Upper lobe of left lung (tissue), 6 donors: ENCODE measurements at places on chromosomes 7 and 10. TPM values are rescaled to one million over a fixed set of nuclear protein-coding genes. Genes with fewer than 3 reads are reported as not detected.
A peak's percentile ranks its signal among the peaks of the same experiment; 100 is the strongest.

- H3K4me1 ChIP-seq: peaks cover 30% of the 10 kb centered on the region
- no peak overlapping the region for H3K4me3 ChIP-seq
- H3K36me3 ChIP-seq: peaks cover 25% of the 10 kb centered on the region
- DNase-seq: peak; percentile 92
- peak overlapping the region; percentile 56 for H3K27ac ChIP-seq
These were observed 6.9 kb downstream of the PDGFA start for GRCh38 chr7:512541-513311.

DNA sequence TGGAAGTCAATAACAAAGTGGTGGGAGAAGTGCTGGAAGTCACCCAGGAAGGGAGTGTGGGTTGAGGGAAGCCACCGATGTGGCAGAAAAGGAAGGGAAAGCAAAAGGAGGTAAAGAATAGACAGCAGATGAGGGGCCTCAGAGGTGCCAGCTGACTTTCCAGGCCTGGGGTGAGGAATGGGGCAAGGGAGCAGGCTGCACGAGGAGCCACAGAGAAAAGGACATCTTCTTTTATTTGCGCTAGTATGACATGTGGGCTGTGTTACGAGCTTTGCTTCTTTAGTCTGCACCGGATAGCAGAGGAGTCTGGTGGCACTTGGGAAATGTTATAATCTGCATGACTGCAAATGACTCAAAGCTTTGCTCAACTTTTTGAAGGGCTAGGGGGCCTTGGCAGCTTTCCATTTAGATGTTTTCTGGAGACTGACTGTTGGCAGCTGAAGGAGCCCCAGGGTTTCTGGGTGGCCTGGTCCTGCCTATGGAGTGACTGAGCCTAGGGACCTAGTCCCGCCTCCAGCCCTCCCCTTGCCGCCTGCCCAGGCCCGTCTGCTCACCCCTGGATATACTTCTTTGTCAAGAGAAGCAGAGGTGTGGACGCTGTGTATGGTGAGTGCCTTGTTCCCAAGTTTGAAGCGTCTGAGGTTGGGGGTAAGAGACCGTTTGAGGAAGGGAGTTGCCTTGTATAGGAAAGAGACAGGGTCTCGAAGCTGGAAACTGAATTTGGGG is 5.1 kb downstream of the PRXL2A start:
- H3K4me3 ChIP-seq: no peak overlapping the region
- H3K27ac ChIP-seq: no peak overlapping the region
- H3K36me3 ChIP-seq: no peaks in the 10 kb centered on the region
- no peaks in the 10 kb centered on the region for H3K27me3 ChIP-seq

DNA sequence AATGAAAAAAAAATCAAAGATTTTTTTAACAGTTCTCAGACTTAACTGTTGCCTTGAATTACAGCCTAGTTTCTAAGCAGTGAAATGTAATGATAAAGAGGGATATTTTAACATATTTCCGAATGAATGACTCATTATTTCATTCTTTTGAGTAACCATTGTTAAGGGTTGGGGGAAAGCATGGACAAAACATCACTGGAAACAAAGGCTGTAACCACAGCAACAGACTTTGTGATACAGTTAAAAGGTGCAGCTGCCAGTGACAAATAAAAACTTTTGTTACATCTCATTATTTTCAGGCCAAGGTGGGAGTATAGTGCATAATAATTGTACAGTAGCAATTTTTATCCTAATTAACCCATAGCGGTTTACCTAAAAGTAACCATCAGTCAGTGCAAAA is 172.6 kb downstream of the LRRTM3 start:
- H3K36me3 ChIP-seq: no peaks in the 10 kb centered on the region
- H3K27ac ChIP-seq: no peak overlapping the region
- H3K27me3 ChIP-seq: no peaks in the 10 kb centered on the region
- no peak for DNase-seq

DNA sequence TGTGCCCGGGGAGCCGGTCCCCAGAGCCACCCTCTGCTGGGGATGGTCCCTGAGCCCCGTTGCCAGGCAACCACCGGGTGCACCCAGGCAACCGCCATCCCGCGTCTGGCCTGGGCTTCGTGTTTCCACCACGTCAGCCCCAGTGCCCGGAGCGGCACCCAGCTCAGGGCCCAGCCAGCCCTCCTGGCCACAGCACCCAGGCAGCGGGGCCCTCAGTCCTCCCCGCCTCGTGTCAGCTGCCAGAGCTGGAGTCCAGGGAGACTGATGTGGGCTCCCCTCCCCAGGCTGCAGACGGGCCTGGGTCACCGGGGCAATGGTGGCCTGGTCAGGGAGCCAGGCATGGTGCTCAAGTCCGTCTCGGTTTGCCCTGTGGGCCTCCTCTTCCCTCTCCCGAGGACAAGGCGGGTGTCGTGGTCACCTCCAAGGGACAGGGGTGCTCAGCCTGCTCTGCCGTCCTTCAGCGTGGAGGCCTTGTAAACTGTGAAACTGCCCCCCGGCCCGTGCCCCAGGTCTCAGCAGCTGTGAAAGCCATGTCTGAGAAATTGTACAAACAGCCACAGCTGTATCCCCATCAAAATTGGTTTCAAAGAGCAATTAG is 72.5 kb downstream of the MICALL2 start:
- no peaks in the 10 kb centered on the region for H3K36me3 ChIP-seq
- no peaks in the 10 kb centered on the region for H3K4me1 ChIP-seq
- peaks cover 10% of the 10 kb centered on the region for H3K27me3 ChIP-seq

DNA sequence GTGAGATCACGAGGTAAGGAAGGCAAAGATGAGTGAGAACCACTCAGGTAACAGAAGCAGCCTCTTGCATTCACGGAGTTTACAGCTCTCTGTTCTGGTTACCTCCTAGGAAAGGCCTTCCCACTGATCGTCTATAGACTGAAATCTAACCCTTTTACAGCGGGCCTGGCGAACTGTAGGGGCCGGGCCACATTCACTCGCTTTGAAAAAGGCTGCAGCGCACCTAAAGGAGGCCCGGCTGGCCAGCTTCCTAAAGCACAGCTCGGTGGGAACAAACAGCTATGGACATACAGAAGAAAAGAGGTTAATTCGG is 565 bp downstream of the ATP5MK start:
- peak; percentile 8 for DNase-seq
- peak overlapping the region; percentile 65 for H3K4me3 ChIP-seq
- peaks cover 26% of the 10 kb centered on the region for H3K4me1 ChIP-seq
- H3K27ac ChIP-seq: peak overlapping the region; percentile 79

DNA sequence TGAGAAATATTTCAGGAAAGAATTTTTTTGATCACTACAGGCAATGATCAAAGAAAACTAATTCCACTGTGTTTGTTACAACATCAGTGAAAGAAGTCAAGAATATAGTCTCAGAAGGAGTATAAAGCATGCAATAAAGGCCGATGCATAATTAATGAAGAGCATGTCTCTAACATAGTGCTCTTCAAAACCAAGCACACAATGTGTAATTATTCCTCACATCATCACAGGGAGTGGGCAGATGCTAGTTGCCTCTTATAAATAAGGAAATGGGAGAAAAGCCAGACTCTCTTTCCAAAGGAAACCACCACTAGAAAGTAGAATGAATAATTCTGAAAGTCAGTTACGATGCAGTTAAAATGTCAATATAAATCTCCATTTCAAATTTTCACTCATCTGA is 220.1 kb downstream of the TEX36 start:
- DNase-seq: no peak
- H3K27ac ChIP-seq: no peak overlapping the region
- no peak overlapping the region for H3K4me3 ChIP-seq
- H3K36me3 ChIP-seq: no peaks in the 10 kb centered on the region
- no peaks in the 10 kb centered on the region for H3K4me1 ChIP-seq
- no peaks in the 10 kb centered on the region for H3K27me3 ChIP-seq

DNA sequence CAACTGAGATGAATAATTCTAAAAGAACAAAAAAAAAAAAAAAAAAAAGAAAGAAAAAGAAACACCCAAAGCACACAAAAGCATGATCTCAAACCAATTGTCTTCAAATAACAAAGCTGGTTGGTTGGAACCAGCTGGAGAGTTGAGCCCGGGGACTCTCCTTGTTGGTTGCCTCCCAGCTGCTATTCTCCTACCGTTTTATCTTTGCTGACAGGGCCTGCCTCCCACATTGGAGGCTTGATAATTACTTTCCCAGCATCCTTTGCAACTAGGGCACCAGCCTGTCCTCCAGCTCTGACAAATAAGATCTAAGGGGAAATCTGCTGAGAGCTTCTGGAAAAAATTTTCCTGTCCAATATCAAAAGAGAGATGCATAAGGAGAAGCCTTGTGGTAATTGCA is 6.8 kb downstream of the PON1 start:
- no peak overlapping the region for H3K4me3 ChIP-seq
- DNase-seq: no peak
- no peaks in the 10 kb centered on the region for H3K36me3 ChIP-seq

DNA sequence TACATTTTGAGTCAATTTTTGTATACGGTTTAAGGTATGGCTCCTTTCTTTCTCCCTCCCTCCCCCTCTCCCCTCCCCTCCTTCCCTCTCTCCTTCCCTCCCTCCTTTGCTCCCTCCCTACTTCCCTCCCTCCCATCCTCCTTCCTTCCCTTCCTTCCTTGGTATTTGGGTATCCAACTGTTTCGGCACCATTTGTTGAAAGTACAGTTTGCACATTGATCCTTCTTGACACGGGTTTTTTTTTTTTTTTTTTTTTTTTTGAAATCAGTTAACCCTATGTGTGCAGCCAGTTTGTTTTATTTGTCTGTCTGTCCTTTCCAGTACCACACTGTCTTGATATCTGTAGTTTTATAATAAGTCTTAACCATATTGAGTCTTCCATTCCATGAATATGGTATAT is 39.9 kb upstream of the INSYN2A start:
- H3K36me3 ChIP-seq: no peaks in the 10 kb centered on the region
- H3K4me1 ChIP-seq: no peaks in the 10 kb centered on the region
- DNase-seq: no peak

GDF2 gene
- not detected for total RNA-seq

SPDYE16 gene
- 0.24 TPM for total RNA-seq
